CD4-positive, alpha-beta T cell treated with Interleukin-4 for 4 hours (primary cell): ENCODE measurements at places on chromosomes 5 and 9.

DNA sequence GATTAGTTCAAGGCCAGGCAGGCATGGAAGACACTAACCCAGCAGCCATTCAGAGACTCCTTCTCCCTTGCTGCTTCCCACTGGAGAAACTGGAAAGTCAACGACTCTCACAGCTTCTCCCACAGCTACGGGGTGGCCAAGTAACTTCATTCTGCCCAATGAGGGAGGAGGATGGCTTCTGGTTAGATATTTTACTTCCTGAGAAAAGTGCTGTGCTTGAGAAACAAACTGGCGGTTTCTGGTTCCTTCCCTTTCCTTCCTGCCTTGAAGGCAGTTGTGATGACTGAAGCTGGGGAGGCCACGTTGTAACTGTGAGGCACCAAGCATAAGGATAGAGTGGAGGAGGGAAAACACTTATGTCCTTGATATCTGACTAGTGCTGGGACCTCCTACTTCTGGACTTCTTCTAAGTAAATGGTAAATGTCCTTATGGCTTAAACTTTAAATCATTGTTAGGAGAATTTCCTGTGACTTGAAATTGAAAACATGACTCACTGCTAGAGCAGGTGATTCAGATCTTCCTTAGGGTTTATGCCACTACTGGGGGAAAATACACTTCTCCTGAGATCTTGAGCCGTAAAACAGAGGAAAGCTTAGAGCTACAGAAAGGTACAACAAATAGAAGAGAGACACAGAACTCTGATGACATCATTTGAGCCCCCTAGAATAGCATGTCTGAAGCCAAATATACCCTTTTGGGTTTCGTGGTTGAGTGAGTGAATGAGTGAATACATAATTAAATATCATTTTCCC, 3.1 kb upstream of the GNPDA1 start:
- DNase-seq: peak; percentile 77

DNA sequence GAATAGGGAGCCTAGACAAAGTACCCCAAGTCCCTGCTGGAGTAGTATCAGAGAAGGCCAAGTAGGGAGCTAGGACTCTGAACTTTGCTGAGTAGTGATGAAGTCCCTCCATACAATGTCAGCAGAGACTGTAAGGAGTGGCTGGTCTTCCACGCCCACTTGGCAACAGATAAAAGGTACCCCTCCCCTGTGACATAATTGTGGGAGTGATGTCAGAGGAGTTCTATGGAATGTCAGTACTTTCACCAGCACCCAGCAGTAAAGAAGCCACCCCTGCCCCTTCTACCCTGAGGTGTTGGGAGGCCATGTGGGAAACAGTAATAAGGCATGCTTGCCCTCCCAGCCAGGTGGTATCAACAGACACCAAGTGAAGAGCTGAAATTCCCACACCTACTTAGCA, 143.9 kb downstream of the SLIT3 start:
- DNase-seq: no peak

- no peak for DNase-seq
These were observed 16.7 kb upstream of the IL13 start for GRCh38 chr5:132641241-132641723.

DNA sequence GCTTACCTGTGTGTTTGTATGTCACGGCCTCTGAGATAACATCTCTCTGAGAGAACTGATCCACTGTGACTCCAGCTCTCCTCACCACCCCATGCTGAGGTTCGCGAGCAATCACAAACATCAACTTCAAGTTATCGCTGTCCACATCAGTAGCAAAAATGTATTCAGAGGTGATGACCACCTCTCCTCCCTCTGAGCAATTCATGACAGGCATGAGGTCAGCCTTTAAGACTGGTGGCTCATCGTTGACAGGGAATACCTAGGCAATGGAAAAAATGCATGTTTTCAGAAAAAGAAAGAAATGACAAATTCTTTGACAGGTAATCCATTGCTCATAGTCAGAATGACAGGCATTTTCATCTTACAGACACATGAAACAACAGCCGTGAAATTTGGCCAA, 90.3 kb upstream of the CER1 start:
- no peak for DNase-seq

- DNase-seq: no peak
These were observed 9.3 kb downstream of the NXNL2 start for GRCh38 chr9:88544245-88544644.

DNA sequence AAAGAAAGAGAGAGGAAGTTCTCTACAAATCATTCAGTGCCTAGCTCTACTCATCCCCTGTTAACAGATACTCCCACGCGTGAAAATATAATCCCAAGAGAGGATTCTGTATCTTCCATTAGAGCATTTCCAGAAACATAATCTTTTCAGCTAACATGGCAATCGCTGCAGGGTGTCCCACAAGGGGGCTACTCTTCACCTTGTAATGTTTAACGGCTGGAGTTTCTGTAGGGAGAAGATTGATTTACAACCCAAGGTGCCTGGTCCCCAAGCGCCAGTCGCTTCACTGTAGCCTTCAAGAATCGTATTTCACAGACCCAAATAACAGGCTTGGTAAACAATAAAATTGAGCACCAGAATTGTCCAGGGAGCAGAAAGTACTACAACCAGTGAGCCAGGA, 318.7 kb downstream of the TLE1 start:
- no peak for DNase-seq

GRCh38 chr9:133653638-133654037, 17.5 kb downstream of the DBH start:
- DNase-seq: no peak

DNA sequence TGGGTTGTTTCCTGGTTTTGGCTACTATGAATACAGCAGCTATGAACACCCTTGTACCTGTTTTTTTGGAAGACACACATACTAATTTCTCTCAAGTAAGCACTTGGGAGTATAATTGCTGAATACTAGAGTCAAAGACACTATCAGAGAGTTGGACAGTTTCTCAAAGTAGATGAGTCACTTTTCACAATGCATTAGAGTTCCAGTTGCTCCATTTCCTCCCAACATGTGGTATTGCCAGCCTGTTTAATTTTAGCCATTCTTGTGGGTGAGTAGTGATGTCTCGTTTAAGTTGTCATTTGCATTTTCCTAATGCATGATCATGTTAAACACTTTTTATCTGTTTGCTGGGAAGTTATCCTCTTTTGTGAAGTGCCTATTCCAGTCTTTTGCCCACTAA, 81.6 kb upstream of the GDNF start:
- no peak for DNase-seq
